Activated T-helper 2 cell treated with anti-CD3 and anti-CD28 coated beads, Interferon-gamma antibody, Interleukin-2, Interleukin-4, amounts not matched to agents 10 μg/mL and 5 μg/mL and 100 μg/mL, durations not matched to agents 14 hours and 24 hours and 36 hours (primary cell): ENCODE measurements at places on chromosomes 7 and 10. TPM values are rescaled to one million over a fixed set of nuclear protein-coding genes. Genes with fewer than 3 reads are reported as not detected.

DNA sequence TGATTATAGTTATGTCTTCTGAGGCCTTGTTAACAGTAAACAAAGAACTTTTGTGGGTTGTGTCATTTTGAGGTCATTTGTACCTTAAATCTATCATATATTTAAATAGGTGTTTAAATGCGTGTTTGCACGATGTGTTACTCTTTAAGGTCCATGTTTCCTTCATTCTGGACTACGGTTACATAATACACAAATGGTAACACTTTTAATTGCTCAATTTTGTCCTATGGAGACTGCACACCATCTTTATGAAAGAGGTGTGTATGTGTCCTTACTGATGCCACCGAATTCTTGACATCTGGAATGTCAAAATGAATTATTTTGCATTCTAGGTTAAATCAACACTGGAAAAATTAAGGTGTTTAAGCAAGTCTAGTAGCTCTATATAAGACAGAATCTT is 1.7 kb downstream of the PALS2 start:
- peak overlapping the region; percentile 96 for H3K4me3 ChIP-seq
- peaks cover 27% of the 10 kb centered on the region for H3K27me3 ChIP-seq
- H3K36me3 ChIP-seq: peaks cover 5% of the 10 kb centered on the region
- no peak overlapping the region for H3K27ac ChIP-seq
- peaks cover 40% of the 10 kb centered on the region for H3K4me1 ChIP-seq

DNA sequence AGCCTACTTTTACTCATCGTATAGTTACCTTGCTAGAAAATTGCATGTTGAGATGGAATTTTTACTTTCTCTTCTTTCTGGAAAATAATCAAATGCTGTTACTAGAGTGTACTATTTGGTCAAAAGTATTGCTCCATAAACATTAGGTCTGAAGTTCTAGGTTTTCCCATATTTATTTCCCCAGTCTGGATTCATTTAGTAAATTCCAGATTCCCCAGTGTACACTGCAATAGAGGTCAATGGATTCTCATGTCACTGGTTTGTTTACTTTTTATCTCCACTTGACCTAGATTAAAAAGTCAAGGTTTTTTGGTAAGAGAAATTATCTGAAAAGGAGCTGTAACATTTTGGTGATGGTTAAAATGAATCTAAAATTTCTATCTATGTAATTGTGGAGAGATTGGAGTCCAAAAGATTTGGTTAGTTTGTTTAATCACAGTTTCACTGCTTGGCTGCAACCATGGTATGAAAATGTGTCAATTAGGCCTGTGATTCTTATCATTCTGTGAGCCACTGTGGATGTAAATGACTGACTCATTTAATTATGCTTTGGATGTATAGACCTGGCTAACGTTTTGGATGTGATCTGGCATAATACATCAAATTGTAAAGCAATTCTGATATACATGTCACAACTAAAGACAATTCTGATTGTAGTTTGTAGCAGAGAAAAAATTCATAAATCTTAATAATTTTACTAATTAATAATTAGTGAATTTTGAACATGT is 32.7 kb upstream of the STEAP4 start:
- no peak for DNase-seq
- H3K4me3 ChIP-seq: no peak overlapping the region
- H3K4me1 ChIP-seq: peaks cover 8% of the 10 kb centered on the region
- H3K27ac ChIP-seq: no peak overlapping the region

- no peaks in the 10 kb centered on the region for H3K4me1 ChIP-seq
- no peak overlapping the region for H3K4me3 ChIP-seq
- peaks cover 22% of the 10 kb centered on the region for H3K27me3 ChIP-seq
- H3K27ac ChIP-seq: no peak overlapping the region
- no peak for DNase-seq
Measured at GRCh38 chr7:131602304-131602993, 46.0 kb upstream of the PODXL start.

- H3K4me3 ChIP-seq: no peak overlapping the region
- H3K4me1 ChIP-seq: peaks cover 7% of the 10 kb centered on the region
- no peaks in the 10 kb centered on the region for H3K36me3 ChIP-seq
- H3K27ac ChIP-seq: no peak overlapping the region
- no peak for DNase-seq
Measured at GRCh38 chr10:4515721-4516120, 310.3 kb upstream of the AKR1E2 start.

DNA sequence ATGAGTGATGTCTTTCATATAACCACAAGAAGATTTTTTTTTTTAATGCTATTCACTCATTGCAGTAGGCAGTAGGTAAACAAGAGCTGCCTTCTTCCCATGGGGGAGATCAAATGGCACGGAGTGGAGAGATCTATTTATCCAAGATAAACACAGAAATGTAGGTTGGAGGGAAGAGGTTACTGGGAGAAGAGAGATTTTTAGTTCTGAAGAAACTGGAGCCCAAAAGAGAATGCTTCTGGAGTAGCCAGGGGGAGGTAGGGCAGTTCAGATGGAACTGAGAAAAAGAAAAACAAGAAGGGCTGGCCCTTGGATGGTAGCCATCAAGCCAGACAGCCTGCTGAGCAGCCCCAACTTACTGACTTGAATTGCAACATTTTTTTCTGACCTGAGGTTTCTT is 270.1 kb upstream of the TPK1 start:
- no peaks in the 10 kb centered on the region for H3K4me1 ChIP-seq
- no peak overlapping the region for H3K4me3 ChIP-seq
- H3K27me3 ChIP-seq: no peaks in the 10 kb centered on the region
- no peak for DNase-seq

Gene PGAM1
- 877 and 885 TPM in 2 replicates for total RNA-seq

DNA sequence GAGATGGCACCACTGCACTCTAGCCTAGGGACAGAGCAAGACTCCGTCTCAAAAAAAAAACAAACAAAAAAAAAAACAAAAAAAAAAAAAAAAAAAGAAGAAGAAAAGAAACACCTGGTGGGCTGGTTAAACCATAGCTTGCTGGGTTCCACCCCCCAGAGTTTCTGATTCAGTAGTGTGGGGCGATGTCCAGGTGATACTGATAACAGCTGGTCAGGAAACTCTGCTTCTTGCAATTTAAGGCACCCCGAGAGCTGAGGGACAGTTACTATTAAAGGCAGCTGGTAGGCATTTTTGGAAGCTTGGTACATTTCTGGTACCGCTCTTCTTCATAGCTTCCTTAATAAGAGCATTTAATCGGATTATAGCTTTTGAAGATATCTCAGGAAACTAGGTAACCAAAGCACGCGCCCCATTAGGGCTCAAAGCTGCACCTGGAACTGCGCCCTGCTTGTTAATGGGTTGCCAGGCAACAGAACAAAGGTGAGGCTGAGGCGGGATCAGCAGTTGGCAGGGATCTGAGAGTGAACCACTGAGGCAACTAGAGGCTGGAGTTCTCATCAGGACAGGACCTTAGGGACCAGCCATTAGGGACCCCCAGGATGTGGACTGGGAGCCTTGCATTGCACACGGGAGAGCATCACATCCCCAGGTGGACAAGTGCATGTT is 6.5 kb upstream of the SDK1 start:
- H3K36me3 ChIP-seq: no peaks in the 10 kb centered on the region
- H3K27me3 ChIP-seq: peaks cover 20% of the 10 kb centered on the region
- H3K27ac ChIP-seq: no peak overlapping the region
- H3K4me1 ChIP-seq: peaks cover 3% of the 10 kb centered on the region

- no peak overlapping the region for H3K4me3 ChIP-seq
- peaks cover 88% of the 10 kb centered on the region for H3K36me3 ChIP-seq
- DNase-seq: no peak
- no peaks in the 10 kb centered on the region for H3K27me3 ChIP-seq
Measured at GRCh38 chr10:6224781-6225180, 22.0 kb downstream of the PFKFB3 start.

Gene FFAR4
- total RNA-seq: not detected in 2 replicates

Gene PTF1A
- total RNA-seq: not detected in 2 replicates

GRCh38 chr10:18157881-18158280 is 17.7 kb downstream of the CACNB2 start:
- H3K27ac ChIP-seq: no peak overlapping the region
- H3K4me3 ChIP-seq: no peak overlapping the region
- no peaks in the 10 kb centered on the region for H3K36me3 ChIP-seq
- H3K4me1 ChIP-seq: no peaks in the 10 kb centered on the region
- DNase-seq: no peak

GRCh38 chr10:16348891-16349290 is 87.9 kb upstream of the PTER start:
- H3K27me3 ChIP-seq: no peaks in the 10 kb centered on the region
- no peak overlapping the region for H3K27ac ChIP-seq
- H3K4me3 ChIP-seq: no peak overlapping the region
- no peaks in the 10 kb centered on the region for H3K4me1 ChIP-seq

- H3K36me3 ChIP-seq: no peaks in the 10 kb centered on the region
- no peaks in the 10 kb centered on the region for H3K4me1 ChIP-seq
- no peaks in the 10 kb centered on the region for H3K27me3 ChIP-seq
- no peak overlapping the region for H3K27ac ChIP-seq
- no peak overlapping the region for H3K4me3 ChIP-seq
Measured at GRCh38 chr7:157987906-157988305, 599.7 kb downstream of the PTPRN2 start.

Gene TAS2R41
- total RNA-seq: not detected in 2 replicates

Gene ACBD7
- 3.6 and 4.8 TPM in 2 replicates for total RNA-seq

Gene WDR86
- total RNA-seq: not detected in 2 replicates
